Stimulated activated CD4-positive, alpha-beta T cell treated with anti-CD3 and anti-CD28 coated beads, Interleukin-12 subunit alpha, Interleukin-12 subunit beta, amount 100 ng/mL, for 24 hours (primary cell): ENCODE measurements at places on chromosomes 6 and 20.

GRCh38 chr6:38552121-38552520 is 87.6 kb downstream of the BTBD9 start:
- no peak for DNase-seq

DNA sequence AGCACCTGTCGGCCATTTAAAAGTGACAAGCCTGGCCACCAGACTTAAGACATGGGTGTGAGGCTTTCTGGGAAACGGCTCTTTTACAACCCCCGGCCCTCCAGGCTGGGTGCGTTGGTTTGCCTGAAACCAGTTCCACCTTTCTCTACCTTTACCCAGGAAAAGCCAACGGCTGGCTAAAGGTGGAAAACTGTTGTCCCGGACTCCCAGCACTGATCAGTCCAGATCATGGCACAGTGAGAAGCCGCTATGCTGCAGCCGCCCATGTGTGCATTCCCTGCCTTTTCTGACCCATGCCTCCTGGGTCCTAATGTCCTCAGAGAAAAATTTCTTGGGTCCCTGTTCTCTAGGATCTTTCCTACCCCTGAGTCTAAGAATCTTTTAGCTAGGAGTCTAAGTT is 655.7 kb upstream of the HS3ST5 start:
- DNase-seq, result no peak

- no peak for DNase-seq
These were observed 33.7 kb downstream of the PYGB start for GRCh38 chr20:25281541-25281991.

DNA sequence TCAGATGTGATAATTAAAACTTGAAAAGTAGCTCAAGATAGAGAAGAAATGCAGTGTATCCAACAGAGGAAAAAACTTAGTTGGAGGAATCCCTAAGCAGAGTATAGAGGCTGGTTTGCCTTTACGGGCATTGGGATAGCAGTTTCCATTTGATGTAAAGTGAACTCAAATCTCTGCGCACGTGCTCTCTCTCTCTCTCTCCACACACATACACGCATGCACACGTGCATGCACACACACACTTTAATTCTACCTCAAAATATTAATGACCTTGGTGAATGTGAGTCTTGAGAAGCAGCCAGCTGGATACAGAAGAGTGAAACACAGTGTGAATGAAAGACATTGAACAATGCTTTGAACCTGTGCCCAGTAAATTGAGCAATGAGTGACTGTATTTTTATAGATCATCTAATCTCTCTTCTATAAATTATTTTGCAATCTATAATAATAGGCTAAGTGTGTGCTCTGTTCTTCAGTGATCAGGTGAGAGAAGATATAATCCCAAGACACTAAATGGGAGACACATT is 247.7 kb upstream of the FAM83B start:
- DNase-seq, result no peak
